Vagina (tissue), 2 donors: ENCODE measurements at places on chromosomes 1 and 21.

DNA sequence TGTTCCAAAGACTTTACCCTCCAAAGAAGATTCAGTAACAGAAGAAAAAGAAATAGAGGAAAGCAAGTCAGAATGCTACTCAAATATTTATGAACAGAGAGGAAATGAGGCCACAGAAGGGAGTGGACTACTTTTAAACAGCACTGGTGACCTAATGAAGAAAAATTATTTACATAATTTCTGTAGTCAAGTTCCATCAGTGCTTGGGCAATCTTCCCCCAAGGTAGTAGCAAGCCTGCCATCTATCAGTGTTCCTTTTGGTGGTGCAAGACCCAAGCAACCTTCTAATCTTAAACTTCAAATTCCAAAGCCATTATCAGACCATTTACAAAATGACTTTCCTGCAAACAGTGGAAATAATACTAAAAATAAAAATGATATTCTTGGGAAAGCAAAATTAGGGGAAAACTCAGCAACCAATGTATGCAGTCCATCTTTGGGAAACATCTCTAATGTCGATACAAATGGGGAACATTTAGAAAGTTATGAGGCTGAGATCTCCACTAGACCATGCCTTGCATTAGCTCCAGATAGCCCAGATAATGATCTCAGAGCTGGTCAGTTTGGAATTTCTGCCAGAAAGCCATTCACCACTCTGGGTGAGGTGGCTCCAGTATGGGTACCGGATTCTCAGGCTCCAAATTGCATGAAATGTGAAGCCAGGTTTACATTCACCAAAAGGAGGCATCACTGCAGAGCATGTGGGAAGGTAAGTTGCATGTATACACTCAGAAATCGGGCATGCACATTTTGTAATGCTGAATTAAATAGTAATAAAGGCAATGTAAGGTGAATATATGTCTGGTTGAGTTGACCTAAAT lies 97.2 kb downstream of the ZFYVE9 start:
- no peak for DNase-seq

DNA sequence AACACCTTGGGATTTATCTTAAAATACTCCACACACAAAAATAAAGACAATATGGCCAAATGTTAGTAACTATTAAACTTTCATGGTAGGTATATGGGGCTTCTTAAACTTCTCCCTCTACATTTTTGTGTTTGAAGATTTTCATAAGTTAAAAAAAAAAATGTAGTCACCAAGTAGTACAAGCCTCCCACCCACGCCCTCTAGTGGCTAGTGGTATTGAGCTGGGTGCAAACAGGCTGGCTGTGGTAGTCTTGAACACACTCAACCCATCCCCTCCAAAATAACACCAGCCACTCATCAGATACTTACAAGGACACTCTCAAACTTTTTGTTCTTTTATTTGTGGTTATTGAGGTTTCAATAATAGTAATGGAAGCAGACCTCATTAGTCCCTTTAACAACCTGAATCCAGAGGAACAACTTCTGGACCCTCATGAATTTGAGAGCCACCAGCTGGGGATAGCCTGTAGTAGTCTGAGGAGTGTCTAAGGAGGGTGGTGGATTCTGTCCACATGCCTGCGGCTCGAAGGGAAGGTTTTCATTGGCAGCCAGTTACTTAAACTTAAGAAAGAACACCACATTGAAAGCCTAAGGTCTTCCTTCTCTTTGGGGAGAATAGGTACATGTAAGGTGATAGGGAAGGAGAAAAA lies 15.6 kb downstream of the RD3 start:
- DNase-seq: no peak

- DNase-seq: no peak
Measured at GRCh38 chr21:29406385-29406784, 107.7 kb downstream of the BACH1 start.

DNA sequence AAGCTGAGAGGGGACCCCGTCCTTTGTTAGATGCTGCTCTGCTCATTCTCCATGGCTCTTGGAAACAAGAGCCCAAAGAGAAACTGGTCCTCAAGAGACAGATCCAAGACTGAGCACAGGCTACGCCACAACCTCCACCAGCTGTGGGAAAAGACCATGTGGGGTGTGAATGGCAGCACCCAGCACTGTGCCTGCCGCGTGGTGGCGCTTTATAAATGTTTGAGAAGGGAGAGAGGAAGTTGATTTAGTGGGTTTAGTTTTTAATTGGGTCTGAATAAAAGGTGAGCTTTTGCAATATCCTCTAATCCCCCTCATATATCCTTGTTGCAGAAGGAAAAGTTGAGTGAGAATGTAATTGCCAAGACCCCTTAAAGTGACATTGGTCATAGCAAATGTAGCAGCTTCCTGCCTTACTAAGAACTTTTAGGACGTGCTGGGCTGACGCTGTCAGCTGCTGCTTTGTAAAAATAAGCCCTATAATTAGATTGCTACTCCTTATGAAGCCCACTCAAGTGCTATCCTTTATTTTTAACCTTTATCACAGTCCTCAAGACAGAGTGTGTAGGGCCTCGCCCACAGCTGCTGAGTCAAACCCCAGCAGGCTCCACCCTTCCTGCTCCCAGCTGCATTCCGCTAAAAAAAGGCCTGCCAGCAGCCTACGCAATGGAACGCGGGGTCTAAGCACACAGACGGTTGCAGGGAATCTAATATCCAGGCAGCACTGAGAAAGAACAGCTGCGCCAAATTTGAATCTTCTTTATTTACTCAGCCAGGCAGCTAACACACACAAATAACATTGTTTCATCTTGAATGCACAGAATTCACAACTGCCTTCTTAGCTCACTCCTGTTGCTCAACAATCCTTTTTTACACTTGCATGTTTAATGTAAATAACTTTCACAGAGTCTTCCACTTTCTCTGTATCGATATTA lies 47.4 kb upstream of the PRDX6 start:
- DNase-seq: no peak

GRCh38 chr1:227072991-227073390 lies 132.9 kb downstream of the COQ8A start:
- no peak for DNase-seq

- no peak for DNase-seq
Measured at GRCh38 chr1:17145648-17146047, 26.4 kb upstream of the PADI2 start.

- no peak for DNase-seq
Measured at GRCh38 chr1:200938955-200939354, 44.3 kb downstream of the INAVA start.

- no peak for DNase-seq
Measured at GRCh38 chr1:16433030-16433429, 4.2 kb downstream of the SPATA21 start.

GRCh38 chr1:79197421-79197820 lies 190.9 kb upstream of the ADGRL4 start:
- no peak for DNase-seq

- DNase-seq: no peak
Measured at GRCh38 chr1:159197561-159198557, 6.8 kb upstream of the ACKR1 start.

DNA sequence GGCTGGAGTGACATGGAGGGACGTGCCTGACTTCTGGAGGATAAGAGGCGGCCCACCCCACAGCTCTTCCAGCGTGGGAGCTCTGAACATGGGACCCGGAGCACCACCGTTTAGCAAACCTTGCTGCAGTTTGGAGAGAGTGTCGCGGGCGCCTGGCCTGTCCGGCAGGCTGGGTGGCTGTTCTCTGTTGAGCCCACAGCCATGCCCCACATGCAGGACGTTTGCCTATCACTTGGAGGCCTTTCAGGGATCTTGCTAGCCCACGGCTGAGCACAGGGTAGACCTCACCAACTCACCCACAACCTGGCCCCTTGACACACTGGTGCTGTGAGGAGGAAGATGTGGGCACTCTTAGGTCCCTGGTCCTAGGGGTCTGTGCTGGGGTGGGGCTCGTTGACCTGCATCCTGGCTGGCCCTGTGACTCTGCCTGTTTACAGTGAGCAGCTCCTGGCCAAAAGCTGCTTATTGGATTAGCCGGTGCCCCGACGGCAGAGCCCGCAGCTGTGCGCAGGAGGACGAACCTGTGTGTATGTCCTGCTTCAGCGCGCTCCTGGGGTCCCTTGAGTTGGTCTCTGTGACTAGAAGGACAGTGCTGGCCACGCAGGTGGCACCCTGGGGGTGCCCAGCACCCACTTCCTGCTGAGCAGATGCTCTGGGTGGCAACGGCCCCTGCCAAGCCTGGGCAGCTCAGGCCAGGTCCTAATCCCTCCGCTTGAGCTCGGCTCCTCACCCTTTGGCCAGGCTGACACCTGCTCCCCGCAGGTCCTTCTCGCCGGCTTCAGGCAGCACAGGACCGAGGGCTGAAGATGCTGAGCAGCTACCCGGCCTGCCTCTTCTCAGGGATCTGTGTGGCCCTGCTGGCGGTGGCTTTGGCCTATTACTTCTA lies 72.4 kb upstream of the TRAPPC10 start:
- no peak for DNase-seq

DNA sequence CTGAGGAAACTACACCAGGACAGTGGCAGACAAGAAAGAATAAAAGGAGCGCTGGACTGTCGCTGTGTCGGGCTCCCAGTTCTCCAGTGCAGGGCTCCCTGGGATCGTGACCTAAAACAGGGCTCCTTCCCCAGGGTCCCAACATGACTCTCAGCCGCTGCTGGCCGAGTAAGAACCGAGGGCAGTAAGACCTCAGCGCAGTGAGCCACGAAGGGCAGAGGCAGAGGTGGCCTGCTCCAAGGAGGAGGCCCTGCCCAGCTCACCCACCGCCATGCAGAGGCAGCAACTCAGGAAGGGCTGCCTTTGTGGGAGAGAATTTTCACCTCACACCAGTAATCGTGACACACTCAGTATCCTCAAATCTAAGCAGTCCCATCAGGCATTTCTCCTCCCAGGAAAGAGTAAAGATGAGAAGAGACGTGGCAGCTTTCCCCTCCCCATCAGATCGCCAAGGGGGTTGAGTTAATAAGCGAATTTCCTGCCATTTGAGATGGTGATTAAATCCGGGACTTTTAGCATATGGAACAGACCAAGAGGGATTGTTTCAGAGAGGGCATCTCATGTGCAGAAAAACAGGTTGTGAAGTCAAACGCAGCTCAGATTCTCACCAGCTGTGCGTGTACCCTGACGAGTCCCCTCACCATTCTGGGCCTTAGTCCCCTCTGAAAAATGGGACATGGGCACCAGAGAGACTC lies 19.8 kb upstream of the ARTN start:
- DNase-seq: no peak

DNA sequence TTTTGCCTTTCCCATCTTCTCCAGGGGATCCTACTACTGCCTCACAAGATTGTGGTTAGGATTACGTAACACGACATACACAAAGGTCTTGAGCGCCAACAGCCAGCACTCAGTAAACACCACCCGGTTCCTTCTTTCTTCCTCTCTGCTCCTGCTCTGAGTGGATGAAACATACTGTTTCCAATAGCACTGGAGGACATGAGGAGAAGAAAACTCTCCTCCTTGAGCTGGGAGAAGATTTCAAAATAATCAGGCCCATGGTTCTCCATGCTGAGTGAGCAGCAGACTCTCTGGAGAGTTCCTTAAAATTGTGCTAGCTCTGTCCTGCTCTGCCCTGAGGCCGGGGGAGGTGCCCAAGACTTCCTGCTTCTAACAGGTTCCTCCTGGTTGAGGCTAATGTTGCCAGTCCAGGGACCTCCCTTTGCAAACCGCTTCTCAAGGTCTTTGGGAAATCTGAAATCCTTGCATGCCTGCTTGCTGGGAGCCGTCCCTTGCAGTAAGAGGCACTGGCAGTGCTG lies 29.4 kb upstream of the MX1 start:
- peak; percentile 58 for DNase-seq

GRCh38 chr1:20190256-20191160 lies 4.2 kb upstream of the PLA2G2C start:
- DNase-seq: no peak

DNA sequence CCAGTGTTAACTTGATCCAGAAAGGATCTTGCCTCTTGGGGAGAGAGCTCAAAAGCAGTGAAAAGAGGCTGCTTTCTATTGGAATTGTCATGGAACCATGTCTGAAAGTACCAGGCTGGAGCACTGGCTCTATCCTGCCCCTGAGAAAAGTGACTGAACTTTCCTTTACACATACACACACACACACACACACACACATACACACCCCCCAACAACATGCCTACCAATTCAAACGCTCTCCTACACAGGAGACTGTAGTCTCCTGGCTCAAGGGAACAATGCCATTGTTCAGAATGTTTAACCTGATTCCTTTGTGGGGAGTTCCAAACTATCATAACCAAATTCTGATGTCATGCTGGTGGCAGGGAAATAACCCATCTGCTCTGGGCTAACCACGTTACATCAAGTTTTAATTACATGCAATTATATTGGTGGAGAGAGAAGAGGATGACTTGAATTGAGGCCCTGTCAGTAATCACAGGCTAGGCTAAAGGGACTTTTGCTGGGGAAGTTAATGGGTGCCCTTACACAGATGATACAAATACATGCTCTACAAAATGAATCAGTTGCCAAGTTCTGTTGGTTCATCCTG lies 52.3 kb upstream of the DUSP10 start:
- no peak for DNase-seq

GRCh38 chr1:17086751-17087150 lies 32.5 kb downstream of the PADI2 start:
- no peak for DNase-seq

DNA sequence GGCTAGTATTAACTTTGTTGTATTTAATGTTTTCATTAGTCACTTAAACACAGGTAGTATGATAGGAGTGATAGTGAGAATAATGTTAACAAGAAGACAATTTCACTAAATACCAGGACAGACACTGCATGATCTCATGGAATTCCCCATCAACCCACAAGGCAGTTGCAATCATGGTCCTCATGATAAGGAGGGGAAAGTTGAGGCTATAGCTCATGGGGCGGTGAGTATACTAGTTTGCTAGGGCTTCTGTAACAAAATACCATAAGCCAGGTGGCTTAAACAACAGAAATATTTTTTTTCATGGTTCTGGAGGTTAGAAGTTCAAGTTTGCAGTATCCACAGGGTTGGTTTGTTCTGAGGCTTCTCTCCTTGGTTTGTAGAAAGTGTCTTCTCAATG lies 115.8 kb downstream of the DSCAM start:
- no peak for DNase-seq

DNA sequence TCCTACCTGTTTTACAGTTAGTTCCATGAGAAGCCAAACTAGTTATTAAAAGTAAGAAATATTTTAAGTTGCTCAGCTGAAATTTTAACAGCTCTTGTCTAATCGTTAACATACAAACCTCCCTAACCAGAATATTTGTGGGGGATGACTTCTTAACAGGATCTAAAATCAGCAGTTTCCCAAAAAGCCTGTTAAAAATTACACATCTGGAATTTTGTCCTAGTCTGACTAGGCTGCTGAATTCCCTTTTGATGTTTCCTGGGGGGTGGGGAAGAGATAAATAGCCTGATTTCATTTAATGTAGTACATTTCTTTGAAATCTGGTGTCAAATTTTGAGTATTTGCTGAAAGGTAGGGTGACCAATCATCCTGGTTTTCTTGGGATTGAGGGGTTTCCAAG lies 78.8 kb upstream of the ARHGAP29 start:
- no peak for DNase-seq

GRCh38 chr1:151145304-151146071 lies 943 bp downstream of the SEMA6C start:
- DNase-seq: no peak
